ENCODE measurements at places on chromosomes 16 and 17.

GRCh38 chr17:82860606-82861392 lies 21.0 kb upstream of the ZNF750 start:
- no peak for DNase-seq

- no peak for DNase-seq
Measured at GRCh38 chr17:57806167-57806830, 43.5 kb downstream of the MRPS23 start.

GRCh38 chr17:53516636-53517035 lies 306.1 kb upstream of the KIF2B start:
- DNase-seq, result no peak

- DNase-seq, result no peak
Measured at GRCh38 chr17:62628831-62629555, 1.5 kb downstream of the MRC2 start.

DNA sequence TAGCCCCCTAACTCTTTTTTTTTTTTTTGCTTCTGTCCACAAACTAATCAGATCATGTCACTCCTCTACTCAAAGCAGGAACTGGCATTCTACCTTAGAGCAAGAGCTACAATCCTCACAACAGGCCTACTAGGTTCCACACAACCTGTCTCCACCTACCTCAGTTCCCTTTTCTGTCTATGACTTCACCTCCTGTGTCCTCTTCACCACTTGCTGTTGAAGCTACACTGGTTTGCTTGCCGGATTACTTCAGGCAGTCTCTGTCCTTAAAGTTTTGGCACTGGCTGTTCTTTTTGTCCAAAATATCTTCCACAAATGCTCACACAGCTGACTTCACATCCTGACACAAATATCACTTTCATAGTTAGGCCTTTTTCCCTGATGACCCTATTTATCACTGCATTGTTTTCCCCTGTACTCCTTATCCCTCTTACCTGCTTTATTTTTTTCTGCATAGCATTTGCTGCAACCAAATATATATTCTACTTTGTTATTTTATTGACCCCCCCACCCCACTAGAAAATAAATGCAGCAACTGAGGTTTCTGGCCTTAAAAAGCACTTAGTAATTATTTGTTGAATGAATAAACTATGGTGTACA lies 72.0 kb downstream of the KANSL1 start:
- DNase-seq, result no peak

- DNase-seq, result no peak
Measured at GRCh38 chr16:35200662-35201061, 1741.2 kb downstream of the TP53TG3F start.

DNA sequence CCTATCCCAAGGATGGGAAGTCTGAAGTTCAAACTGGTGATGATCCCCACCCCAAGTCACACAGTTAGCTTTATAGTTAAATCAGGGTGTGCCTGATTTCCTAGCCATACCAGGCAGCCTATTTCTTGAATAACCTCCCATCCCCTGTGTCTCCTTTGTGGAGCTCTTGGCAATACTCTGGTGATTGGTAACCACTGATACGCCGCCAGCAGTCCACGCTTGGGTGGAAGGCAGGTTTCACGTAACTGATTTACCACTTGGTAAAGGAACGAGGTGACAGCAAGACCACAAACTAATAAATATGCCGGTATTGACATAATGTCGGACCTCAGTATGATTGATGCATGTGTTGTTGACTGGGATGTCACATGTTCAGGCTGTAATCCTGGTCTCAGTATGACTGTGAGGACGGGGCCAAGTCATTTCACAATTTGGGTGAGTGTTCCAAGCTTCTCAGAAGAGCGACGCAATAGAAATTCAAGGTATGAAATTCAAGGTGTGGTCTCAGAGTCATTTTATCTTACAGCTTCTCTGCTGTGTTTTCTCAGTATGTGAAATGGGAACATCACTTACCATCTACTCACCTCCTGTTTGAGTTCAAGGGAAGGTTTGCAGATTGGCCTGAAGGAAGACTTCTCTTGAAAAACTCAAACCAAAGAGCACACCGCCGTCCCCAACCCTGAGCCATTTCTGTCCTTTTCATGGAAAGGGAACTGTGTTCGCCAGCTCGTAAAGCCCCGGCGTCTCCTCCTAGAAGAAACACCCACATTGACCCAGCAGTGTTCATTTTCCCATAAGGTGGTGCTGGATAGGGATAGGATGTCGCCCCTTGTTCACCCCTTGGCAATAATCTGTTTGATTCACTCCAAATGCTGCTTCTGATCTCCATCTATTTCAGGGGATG lies 678.9 kb downstream of the WWOX start:
- DNase-seq, result peak; percentile 23

DNA sequence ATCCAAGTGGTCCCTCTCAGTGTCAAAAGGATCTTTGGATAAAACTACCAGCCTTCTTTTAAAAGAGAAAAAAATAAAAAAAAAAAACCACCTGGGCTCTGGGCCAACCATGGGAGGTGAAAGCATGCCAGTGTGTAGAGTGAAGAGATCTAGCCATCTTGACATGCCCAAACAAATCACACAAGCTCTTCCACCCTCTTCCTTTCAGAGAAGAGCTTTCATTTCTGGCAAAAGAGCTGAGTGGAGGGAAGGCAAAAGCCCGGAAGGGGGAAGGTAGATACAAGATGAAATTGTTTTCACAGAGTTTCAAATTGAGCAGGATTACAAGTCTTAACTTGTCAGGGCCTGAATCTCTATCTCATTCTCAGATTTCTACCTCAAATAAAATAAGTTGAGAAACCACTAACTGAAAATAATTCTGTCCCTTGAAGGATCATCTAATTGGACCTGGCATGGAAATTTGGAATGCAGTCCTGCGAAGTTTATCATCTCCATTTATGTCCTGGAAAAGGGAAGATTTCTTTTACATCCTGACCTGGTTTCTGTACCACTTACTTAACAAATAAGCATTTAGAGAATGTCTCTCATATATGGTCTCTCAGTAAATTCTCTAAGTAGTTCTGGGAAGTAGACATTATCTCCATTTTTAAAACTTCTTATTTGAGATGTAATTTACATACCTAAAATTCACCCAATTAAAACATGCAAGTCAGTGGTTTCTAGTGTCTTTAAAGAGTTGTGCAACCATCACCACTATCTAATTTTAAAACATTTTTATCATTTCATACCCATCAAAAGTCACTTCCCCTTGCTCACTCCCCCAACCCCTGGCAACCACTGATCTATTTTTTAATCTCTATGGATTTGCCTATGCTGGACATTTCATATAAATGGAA lies 93.7 kb downstream of the TANGO6 start:
- no peak for DNase-seq

DNA sequence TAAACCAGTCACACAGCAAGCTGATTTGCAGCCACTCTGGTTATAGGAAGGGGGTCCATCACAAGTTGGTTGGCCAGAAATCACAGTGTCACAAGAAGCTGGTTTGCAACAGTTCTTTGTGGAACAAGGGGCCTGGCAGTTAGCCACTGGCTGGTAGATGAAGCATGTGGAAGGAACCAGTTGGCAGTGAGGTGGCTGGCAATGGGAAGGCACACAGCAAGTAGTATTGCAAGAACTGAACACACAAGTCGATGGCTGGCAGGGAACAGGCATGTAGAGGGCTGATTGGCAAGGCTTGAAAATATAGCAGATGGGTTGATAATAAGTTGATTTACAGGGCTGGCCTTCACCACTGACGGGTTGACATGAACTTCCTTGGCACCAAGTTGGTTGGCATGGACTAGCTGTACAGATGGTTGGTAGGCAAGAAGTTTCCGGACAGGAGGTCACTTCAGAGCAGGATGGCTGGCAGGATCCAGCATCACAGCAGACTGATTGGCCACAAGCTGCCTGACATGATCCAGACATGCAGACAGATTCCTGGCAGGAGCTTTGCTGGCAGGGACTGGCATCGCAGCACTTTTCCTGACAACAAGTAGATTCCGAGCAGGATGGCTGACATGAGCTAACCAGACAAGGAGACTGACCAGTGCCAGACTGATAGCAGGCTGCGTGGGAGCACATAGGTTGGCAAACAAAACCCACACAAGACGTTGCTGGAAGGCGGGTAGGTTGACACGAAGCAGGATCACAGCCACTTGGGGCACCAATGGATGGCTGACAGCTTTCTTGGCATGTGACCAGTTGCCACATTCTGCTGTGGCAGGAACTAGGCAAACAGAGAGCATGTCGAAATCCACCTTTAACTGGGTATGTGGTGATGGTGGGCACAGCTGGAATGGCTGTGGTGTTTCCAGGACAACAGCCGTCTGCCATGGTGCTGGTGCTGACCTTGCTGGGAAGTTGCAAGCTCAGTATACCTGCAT lies at the start of gene KRTAP29-1:
KRTAP29-1 (minus strand) TSS at position 936 of the 986 bp plus-strand sequence; CDS start at position 936, 0 bp downstream.
- no peak for DNase-seq

GRCh38 chr16:24139282-24139681 lies 116.9 kb upstream of the CACNG3 start:
- peak; percentile 4 for DNase-seq

DNA sequence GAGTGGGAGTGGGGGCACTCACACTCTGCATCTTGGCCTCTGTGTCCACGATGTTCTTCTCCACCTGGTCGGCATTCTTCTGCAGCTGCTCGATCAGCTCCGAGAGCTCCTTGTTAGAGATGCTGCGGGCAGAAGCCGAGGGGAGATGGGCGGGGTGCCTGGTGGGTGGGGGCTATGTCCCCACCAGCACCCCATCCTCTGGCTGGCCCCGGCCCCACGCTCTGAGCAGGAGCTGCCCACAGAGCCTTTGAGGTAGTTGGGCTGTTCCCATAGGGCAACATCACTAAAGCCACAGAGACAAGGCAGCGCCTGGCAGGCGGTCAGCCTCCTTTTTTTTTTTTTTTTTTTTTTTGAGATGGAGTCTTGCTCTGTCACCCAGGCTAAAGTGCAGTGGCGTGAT lies 26.1 kb downstream of the PPL start:
- no peak for DNase-seq

DNA sequence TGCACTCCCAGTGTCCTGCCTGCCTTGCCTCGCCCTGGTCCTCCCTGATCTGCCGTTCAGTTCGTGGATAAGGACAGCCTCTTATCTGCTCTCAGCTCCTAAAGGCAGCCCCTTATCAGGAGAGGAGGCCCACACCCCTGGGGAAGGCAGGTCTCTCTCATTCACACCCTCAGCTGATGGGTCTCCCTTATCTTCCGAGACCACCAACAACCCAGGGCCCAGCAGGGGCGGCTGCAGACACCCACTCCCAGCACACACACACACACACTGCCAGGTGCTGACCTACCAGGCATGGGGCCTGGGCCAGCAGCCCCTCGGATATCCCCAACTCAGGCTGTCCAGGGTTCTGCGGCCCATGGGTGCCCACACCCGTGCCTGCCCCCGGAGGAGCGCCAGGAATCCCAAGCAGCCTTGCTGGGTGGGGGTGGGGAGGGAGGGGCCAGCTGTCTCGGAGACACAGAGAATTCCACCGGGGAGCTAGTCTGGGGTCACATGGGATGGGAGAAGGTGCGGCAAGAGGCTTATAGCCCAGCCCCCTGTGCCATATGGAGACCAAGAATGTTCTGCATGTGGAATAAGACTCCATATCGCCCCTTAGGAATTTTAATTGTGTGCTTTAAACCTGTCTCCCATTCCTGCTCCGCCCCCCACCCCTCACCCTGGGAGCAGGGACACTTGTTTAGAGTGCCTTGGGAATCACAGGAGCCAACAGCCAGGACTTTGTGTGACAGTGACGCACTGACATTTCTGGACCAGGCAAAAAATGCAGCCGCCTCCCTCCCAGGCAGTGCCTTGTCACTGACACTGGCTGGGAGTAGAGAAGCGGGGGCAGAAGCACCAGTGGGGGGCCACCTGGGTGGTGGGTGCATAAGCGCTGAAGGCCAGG lies 41.9 kb upstream of the EMP2 start:
- no peak for DNase-seq

DNA sequence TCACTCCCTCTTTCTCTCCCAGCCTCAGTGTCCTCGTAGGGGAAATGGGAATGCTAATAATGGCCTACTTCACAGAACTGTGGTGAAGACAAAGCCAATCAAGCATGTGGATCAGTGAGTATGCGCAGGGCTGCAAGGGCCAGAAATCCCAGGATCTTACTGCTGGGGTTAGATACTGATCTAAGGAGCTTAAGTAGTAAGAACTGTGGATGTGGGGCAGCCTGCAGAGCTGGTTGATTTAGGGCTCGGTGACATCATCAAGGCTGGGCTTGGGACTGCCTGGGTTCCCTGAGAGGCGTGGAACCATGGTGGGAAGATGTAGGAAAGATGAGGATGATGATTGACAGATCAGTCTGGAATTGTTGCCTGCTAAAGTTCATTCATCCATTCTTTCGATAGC lies 25.6 kb downstream of the GOSR2 start:
- no peak for DNase-seq

GRCh38 chr17:8141741-8142140 lies 10.5 kb downstream of the PER1 start:
- DNase-seq, result no peak

DNA sequence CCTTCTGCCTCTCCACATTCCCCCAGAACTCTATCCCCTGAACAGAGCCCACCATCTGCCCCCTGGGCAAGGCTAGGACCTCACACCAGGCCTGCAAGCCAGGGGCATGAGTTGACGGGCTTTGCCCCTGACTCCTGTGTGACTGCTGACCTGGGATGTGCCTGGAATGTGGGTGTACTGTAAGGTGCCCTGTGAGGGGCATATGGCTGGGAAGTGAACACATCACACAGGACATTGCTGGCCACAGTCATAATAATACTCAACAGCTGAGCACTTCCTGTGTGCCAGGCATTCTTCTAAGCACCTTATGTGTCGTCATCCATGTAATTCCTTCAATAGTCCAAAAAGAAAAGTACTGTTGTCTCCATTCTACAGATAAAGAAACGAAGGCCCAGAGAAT lies 13.3 kb downstream of the CES4A start:
- DNase-seq, result no peak

- no peak for DNase-seq
Measured at GRCh38 chr17:80080081-80080480, 21.3 kb upstream of the GAA start.

DNA sequence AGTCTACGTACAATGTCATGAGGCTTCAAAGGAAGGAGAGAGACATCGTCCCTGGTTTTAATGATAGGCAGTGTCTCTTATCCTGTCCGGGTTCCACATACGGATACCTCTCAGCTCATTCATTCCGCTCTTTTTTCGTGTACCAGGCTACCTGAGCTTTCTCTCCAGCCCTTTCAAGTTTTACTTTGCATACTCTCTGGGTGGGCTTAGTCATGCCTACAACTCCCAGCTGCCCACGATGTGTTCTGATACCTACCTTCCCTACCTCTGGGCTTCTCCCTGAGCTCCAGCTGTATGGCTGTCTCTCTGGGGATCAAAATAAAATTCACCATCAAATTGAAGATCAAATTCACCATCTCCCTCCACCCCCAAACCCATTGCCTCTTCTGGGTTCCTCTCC lies 354.0 kb upstream of the EEF2KMT start:
- DNase-seq, result no peak

DNA sequence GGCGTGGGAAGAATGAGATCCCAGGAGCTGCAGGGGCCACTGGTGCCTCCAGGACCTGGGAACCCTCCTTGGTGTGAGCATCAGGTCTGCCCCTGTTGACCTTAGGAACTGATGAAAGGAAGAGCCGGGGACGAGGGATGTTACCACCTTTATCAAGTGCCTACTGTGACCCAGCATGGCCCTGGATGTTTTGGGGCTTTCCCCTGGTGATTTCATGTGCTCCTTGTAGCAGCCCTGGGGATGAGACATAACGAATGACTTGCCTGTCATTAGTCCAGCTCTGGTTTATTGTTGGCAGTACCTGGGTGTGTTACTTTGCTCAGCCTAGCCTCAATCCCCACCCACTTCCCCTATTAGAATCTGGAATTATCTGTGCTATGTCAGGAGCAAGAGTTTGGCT lies 39.9 kb downstream of the WSCD1 start:
- DNase-seq, result no peak
